NCI-H2029 treated with DMSO at 0.1 percent for 48 hours (cell line): ENCODE measurements at places on chromosomes 16 and 17.

DNA sequence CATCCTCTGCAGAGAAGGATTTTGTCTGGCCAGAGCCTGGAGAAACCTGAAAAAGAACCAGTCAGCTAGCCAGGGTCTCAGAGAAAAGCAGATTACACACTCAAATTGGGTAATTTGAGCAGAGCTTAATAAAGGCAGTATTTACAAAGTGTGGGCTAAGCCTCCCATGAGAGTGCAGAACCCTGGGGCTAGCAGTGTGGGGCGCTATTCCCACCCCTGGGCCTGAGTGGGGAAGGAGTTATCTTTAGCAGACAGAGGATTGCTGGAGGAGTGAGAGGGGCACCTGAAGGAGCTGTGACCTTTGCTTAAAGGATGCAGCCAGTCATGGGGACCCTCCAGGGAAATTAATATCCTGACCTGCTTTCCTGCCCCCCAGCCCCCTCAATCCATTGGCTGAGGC is 46.2 kb downstream of the SNX20 start:
- DNase-seq: no peak

DNA sequence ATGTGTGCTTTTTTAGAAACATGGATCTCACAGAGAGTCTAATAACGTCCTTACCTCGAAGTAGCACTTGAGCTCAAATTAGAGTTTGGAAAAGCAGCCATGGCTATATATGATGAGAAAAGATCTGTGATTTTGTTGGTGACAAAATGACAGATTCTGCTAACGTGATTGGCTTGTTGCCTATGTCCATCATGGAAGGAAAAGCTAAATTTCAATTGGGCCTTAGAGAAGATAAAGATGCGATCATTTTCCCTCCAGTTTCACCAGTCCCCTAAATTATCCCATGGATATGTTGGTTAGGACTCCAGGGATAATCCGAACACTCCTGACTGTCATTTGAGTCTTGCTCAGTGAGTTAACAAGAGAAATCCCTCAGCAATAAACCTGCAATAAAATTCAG is 175.8 kb downstream of the C16orf95 start:
- no peak for DNase-seq

DNA sequence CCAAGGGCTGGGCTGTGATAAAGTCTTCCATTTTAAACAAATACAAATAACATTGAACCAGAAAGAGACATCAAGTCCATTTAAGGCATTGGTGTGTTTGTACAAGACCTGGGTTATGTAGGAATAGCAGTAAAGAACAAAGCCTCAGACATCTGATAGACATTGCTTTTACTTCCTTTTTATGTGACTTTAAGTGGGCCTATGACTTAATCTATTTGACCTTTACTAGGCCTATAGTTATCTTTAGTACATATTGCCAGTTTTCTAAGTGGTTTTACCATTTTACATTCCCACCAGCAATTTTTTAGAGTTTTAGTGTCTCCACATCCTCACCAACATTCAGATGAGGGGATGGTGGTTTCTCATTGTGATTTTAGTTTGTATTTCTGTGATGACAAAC is 298.8 kb downstream of the ZFHX3 start:
- DNase-seq: no peak

- DNase-seq: no peak
Measured at GRCh38 chr17:16911141-16911937, 60.6 kb downstream of the TNFRSF13B start.

- DNase-seq: no peak
Measured at GRCh38 chr16:56842133-56842532, 22.9 kb upstream of the SLC12A3 start.

- peak; percentile 91 for DNase-seq
Measured at GRCh38 chr16:58629733-58630640, at the start of gene CNOT1. CNOT1 (minus strand) TSS chr16:58629826; CDS start chr16:58599337, 30,489 bp downstream.

- DNase-seq: no peak
Measured at GRCh38 chr16:89598199-89598598, 15.2 kb upstream of the DPEP1 start.

DNA sequence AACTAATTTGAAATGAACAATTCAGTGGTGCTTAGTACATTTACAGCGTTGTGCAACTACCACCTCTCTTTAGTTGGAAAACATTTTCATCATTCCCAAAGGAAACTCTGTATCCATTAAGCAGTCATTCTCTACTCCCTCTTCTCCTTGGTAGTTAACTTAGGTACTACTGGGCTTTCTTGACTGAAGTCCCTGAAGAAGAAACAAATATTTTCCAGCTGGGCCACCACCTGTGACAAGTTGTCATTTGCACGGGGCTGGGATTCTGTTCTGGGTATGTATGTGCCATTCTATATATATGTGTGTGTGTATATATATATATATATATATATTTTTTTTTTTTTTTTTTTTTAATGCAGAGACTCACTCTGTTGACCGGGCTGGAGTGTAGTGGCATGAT is 15.4 kb upstream of the RMI2 start:
- DNase-seq: no peak

DNA sequence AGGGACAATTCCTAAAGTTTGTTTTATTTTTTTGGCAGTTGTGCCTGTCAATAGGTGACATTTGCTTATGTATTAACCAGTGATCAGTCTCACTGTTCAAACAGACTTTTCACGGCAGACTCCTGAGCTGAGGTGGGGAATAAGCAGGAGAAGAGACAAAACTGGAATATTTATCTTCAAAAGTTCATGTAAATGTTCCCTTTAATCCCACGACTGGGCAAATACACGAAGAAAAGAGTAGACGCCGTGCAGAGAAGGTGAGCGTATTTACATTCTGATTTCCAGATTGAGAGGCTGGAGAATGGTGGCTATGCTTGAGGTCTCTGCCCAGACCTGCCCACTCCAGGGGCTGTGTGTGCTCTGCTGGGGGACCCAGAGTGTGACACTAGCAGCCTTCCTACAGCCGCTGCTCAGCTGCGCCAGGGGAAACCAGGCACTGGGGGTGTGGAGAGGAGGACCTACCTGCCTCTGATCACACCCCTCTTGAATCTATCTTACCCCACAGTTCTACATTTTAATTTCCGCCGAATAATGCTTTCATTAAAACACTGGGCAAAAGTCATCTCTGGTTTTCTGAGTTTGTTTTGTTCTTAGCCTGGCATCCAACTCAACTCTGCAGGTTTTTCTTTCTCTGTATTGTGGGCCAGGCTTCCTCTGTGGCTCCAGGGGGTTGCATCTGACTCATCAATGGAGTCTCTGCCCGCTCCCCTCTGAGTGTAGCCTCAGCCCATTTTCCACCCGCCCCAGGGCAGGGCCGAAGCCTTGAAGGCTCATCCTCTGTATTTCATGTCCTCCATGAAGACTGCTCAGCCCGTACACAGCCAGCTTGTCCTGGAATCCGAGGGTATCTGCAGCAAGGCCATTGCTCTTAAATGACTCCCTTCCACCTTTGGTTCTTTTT is 237.1 kb downstream of the NTN1 start:
- DNase-seq: no peak

- no peak for DNase-seq
Measured at GRCh38 chr17:45935710-45936509, 41.6 kb downstream of the MAPT start.

DNA sequence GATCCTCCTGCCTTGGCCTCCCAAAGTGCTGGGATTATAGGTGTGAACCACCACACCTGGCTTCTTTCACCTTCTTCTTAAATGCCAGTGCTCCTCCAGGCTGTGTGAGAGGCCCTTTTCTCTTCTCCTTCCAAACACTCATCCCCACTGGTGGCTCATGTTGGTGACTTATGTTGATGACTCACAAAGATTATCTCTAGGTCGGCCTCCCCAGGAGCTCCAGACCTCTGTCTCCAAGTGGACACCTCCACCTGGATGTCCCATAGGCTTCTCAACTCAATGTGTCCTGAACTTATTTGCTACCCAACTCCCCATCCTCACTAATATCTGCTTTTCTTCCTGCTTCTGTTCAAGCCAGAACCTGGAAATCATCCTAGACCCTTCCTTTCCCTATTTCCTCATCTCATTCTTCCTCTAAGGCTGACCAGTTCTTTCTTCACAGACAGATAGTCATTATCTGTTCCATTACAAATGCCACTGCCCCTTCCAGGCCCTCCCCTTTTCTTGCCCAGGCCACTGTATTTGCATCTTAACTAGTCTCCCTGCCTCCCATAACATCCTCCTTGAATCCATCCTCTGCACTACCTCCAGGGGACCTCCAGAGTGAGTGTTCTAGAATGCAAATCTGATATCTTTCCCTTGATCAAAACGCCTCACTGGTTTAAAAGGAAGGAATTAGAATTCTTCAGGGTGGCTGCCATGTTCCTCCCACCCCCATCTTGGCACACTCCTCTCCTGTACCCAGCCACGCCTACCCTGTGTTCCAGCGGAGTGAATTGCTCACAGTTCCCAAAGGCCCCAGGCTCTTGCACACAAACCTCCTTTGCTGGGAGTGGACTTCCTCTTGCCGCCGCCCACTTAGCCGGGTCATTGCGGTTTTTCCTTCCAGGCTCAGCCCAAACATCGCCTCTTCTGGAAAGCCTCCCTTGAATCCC is 34.8 kb upstream of the FBXO47 start:
- no peak for DNase-seq

- DNase-seq: no peak
Measured at GRCh38 chr16:27049117-27049516, 17.6 kb upstream of the C16orf82 start.

GRCh38 chr16:57364143-57364542 is 5.6 kb downstream of the CCL22 start:
- no peak for DNase-seq

GRCh38 chr16:22633280-22633679 is 122.6 kb downstream of the NPIPB5 start:
- no peak for DNase-seq

DNA sequence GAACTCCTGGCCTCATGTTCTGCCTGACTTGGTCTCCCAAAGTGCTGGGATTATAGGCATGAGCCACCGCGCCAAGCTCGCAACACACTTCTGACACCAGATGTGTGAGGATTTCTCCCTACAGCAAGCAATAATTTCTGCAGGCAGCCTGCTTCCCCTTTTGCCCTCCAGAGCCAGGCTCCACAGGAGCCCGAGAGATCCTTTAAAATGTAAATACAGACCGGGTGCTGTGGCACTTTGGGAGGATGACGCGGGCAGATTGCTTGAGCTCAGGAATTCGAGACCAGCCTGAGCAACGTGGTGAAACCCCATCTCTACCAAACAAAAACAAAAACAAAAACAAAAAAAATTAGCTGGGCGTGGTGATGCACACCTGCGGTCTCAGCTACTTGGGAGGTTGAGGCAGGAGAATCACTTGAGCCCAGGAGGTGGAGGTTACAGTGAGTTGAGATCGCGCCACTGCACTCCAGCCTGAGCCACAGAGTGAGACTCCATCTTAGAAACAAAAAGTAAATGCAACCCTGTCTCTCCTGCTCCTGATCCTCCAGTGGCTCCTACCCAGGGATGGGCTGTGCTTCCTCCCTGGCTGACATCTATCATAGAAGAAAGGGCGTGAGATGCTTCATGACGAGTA is 14.7 kb downstream of the C16orf96 start:
- DNase-seq: no peak

GRCh38 chr17:45719335-45720071 is 64.6 kb upstream of the CRHR1 start:
- no peak for DNase-seq

DNA sequence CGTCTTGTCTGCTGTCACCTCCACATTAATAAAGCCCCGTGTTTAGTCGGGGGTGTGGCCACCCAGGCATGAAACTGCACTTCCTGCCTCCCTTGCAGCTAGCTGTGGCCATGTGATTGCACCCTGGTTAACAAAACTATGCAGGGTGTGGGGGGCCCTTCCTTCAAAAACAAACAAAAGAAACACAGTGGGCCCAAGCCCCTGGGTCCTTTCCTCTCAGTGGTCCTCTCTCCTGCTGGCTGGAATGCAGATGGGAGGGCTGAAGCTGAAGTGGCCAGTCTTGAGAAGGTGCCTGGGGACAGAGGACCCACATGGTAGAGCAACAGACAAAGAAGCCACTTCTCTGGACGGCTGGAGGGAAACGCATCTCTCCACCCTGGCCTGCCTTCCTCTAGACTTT is 38.0 kb upstream of the FOXF1 start:
- no peak for DNase-seq

DNA sequence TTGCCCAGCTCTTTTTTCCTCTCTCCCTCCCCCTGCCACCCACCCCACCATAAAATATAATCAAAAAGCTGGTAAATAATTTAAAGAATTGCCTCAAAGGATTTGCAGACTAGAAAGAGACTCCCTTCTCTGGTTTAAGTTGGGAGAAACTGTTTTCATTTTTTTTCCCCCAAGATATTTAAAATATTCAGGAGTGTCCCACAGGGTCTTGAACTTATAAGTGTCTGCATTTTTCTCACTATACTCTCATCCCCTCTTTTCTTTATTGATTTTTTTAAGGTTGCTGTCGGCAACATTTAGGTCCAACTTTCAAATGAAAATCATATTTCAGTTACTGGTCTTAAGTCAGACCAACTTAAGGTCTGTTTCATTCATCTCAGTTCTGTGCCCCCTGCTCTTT is 210.2 kb downstream of the MSI2 start:
- DNase-seq: no peak

GRCh38 chr16:62157544-62157943 is 121.3 kb upstream of the CDH8 start:
- no peak for DNase-seq

- no peak for DNase-seq
Measured at GRCh38 chr16:89722392-89723278, 1.3 kb downstream of the ZNF276 start.
